Sigmoid colon (tissue), 7 donors: ENCODE measurements at places on chromosomes 11 and 22. TPM values are rescaled to one million over a fixed set of nuclear protein-coding genes. Genes with fewer than 3 reads are reported as not detected.

Gene MYOD1
- not detected for polyA plus RNA-seq

Gene BDNF
- polyA plus RNA-seq: not detected

Gene SEPTIN3
- polyA plus RNA-seq: 0.46 TPM

Gene OR5P2
- not detected for polyA plus RNA-seq

Gene OR2AT4
- polyA plus RNA-seq: not detected

Gene EMSY
- 7.4 TPM for polyA plus RNA-seq

Gene SLC25A45
- polyA plus RNA-seq: 1.2 TPM

DNA sequence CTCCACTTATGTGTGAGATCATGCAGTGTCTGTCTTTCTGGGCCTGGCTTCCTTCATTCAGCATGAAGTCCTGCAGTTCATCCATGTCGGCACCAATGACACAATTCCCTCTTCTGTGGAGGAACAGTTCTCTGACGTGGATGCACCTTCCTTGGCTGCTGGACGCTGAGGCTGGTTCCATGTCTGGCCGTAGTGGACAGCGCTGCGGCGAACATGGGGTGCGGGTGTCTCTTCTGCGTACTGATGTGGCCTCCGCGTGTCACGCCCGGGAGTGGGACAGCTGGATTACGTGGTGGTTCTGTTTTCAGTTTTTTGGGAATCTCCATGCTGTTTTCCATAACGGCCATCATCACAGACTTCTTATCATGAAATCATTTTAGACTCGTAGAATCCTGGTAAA, 16.9 kb upstream of the MUC2 start:
- DNase-seq: no peak
- no peak overlapping the region for H3K4me3 ChIP-seq
- H3K27me3 ChIP-seq: peaks cover 21% of the 10 kb centered on the region
- no peak overlapping the region for H3K27ac ChIP-seq
- no peaks in the 10 kb centered on the region for H3K36me3 ChIP-seq
- no peaks in the 10 kb centered on the region for H3K4me1 ChIP-seq

DNA sequence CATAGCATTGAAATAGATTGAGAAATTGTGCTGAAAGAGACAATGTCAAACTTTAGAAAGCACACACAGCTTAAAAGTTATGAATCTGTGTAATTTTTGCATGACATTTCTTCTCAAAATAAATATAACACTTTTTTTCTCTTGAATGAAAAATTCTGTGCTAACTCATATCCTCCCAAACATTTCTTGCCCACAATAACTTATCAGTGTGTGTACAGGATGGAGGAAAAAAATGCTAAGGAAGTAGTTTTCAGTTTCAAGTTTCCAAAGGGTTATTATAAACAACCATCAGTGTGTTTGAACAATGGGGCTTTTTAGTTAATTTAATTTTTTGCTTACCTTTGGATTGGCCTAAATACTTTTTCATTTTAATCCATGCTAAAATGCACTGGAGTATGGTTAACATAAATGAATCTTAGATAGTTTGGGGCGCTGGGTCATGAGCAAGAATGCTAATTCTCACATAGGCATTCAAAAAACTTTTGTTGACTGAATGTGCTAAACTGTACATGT, 82.9 kb upstream of the ARHGAP20 start:
- no peaks in the 10 kb centered on the region for H3K4me1 ChIP-seq
- no peaks in the 10 kb centered on the region for H3K27me3 ChIP-seq
- no peak overlapping the region for H3K27ac ChIP-seq
- H3K4me3 ChIP-seq: no peak overlapping the region
- no peaks in the 10 kb centered on the region for H3K36me3 ChIP-seq

GRCh38 chr11:93972790-93973189, 48.4 kb upstream of the HEPHL1 start:
- DNase-seq: no peak
- no peaks in the 10 kb centered on the region for H3K4me1 ChIP-seq
- no peak overlapping the region for H3K4me3 ChIP-seq
- H3K27ac ChIP-seq: no peak overlapping the region
- no peaks in the 10 kb centered on the region for H3K36me3 ChIP-seq

DNA sequence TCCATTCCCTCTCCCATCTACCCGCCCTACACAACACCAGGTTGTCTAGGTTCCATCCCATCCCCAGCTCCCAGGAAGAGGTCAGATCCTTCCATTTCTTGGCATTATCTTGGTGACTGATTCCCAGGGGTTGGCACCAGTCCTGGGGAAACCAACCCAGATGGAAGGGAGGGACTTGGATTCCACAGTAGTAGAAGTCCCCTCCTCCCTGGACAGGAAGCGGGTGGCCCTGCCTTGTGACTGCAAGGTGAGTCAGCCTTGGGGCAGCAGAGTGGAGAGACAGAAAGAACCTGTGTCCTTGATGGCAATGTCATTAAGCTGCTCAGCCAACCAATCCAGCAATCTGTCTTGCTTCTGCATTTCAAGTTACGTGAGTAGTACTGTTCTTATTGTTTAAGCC, 26.5 kb downstream of the SYT13 start:
- no peaks in the 10 kb centered on the region for H3K36me3 ChIP-seq
- H3K4me1 ChIP-seq: no peaks in the 10 kb centered on the region
- no peak for DNase-seq
- H3K27ac ChIP-seq: no peak overlapping the region
- H3K4me3 ChIP-seq: no peak overlapping the region

DNA sequence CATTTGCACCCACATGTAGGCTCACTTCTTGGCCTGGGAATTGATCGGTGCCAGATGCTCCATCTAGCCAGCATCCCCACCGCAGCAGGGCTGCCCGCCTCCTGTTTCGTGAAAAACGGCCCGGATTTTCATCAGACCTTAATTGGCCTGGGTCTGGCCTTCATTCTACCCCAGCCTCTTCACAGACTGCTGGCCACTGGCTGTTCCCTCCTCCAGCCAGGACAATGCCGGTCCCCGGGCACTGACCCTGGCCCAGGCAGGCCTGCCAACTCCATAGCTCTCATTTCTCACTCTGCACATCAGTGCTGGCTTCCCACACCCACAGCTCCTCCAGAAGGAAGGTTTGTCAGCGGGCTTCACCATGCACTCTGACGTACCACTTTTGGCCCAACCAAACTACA, 27.9 kb downstream of the TIMP3 start:
- H3K36me3 ChIP-seq: peaks cover 4% of the 10 kb centered on the region
- H3K27me3 ChIP-seq: no peaks in the 10 kb centered on the region
- peak; percentile 64 for DNase-seq
- H3K4me1 ChIP-seq: peaks cover 67% of the 10 kb centered on the region
- H3K4me3 ChIP-seq: no peak overlapping the region
- peak overlapping the region; percentile 46 for H3K27ac ChIP-seq

GRCh38 chr11:10243896-10244575, 50.0 kb downstream of the SBF2 start:
- DNase-seq: no peak
- H3K4me3 ChIP-seq: no peak overlapping the region
- no peaks in the 10 kb centered on the region for H3K36me3 ChIP-seq
- no peaks in the 10 kb centered on the region for H3K27me3 ChIP-seq
- H3K4me1 ChIP-seq: peaks cover 5% of the 10 kb centered on the region
- no peak overlapping the region for H3K27ac ChIP-seq

DNA sequence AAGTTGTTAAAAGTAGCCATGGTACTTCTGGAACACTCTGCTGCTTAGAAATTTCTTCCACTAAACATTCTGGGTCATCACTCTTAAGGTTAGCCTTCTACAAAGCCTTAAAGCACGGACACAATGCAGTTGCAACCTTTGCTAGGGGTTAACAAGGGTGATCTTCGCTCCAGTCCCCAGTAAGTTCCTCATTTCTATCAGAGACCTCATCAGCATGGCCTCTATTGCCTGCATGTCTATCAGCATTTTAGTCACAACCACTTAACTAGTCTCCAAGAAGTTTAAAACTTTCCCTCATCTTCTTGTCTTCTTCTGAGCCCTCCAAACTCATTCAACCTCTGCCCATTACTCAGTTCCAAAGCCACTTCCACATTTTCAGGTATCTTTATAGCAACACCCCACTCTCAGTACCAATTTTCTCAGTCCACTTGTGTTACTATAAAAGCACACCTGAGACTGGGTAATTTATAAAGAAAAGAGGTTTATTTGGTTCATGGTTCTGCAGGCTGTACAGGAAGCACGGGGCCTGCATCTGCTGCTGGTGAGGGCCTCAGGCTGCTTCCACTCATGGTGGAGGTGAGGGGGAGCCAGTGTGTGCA, 48.7 kb upstream of the TH start:
- H3K27me3 ChIP-seq: no peaks in the 10 kb centered on the region
- H3K4me3 ChIP-seq: no peak overlapping the region
- no peak overlapping the region for H3K27ac ChIP-seq
- H3K36me3 ChIP-seq: no peaks in the 10 kb centered on the region
